ENCODE measurements at places on chromosomes 12 and 14.

GRCh38 chr14:96303981-96304380 is 48.0 kb downstream of the BDKRB1 start:
- DNase-seq: no peak

GRCh38 chr14:100323121-100323941 is at the start of gene SLC25A47:
TSS of gene SLC25A47 (plus strand) at chr14:100323339. CDS start at chr14:100323415, 76 bp downstream.
- DNase-seq: no peak

- DNase-seq: no peak
Observed at GRCh38 chr14:84482256-84483071, 1047.5 kb upstream of the FLRT2 start.

GRCh38 chr12:110023059-110023980 is 24.1 kb downstream of the ANKRD13A start:
- DNase-seq: no peak

DNA sequence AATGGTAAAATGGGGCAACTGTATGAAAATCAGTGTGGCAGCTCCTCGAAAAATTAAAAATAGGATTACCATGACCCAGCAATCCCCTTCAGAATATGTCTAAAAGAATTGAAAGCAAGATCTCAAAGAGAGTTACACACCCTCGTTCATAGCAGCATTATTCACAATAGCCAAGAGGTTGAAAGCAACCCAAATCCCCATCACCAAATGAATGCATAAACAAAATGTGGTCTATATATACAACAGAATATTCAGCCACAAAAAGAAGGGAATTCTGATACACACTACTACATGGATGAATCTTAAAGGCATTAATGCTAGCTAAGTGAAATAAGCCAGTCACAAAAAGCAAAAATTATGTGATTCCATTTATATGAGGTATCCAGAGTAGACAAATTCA is 27.2 kb downstream of the RAD52 start:
- DNase-seq: no peak

- no peak for DNase-seq
Observed at GRCh38 chr12:47095446-47096236, 15.9 kb upstream of the AMIGO2 start.

GRCh38 chr14:85934886-85935254 is 404.9 kb downstream of the FLRT2 start:
- no peak for DNase-seq

GRCh38 chr12:57516617-57517153 is 3.6 kb downstream of the DDIT3 start:
- DNase-seq: no peak

GRCh38 chr14:64464651-64465050 is 648 bp upstream of the AKAP5 start:
- DNase-seq: no peak

DNA sequence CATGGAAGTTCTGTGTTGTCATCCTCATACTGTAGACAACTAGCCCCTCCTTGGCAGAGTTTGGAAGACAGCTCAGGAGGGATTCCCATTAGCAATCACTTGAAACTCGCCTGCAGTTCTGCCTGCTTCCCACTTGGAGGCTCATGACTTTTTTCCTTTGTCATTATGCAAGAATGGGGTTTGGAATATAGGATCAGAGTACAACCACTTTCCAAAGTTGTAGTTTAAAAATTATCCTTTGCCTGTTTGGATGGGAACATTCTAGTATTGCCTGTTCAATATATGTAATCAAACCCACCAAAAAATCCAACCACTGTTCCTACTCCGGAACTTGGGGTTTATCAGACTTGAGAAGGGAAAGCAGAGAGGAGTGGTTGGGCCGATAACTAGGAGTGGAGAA is 2.1 kb upstream of the GPD1 start:
- no peak for DNase-seq

GRCh38 chr12:6266971-6267721 is 43.3 kb upstream of the PLEKHG6 start:
- no peak for DNase-seq

DNA sequence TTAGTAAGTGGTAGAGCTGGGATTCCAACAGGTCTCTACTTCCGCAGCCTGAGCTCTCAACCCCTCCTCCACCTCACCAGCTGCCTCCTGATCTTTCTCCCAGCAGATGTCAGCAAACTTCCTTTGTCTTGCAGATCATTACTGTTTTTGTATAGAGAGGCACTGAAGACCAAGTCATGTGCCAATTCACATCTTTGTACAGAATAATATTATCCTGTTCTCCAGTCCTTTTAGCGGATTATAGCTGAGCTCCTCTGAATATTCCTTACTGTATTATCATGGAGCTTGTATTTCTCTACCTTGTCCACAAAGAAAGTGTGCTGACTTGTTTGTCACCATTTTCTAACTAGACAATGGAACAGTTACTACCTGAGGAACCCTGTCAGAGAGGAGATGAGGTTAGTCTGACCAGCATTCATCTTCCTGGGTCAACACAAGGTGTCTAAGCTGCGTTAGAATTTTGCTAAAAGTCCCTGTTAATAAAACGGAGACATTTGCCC is 142.3 kb upstream of the ARHGAP5 start:
- no peak for DNase-seq

GRCh38 chr12:99627459-99627858 is 20.1 kb upstream of the GARIN6 start:
- DNase-seq: no peak

DNA sequence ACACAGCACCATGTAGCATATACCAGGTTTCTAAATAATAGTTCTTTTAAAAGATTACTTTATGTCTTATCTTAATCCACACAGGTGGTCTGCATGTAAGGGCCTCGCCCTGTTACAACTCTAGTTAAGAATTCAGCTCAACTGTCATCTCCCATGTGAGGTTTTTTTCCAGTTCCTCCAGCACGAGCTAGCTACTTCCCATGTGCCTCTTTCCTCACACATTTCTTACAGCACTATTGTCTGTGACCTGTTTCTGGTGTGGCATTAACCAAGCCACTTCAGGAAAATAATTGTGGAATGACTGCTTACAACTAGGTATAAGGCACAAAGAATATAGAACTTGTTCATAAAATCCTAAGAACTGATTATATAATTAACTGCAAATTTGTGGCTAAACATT is 65.5 kb downstream of the SH2B3 start:
- no peak for DNase-seq

DNA sequence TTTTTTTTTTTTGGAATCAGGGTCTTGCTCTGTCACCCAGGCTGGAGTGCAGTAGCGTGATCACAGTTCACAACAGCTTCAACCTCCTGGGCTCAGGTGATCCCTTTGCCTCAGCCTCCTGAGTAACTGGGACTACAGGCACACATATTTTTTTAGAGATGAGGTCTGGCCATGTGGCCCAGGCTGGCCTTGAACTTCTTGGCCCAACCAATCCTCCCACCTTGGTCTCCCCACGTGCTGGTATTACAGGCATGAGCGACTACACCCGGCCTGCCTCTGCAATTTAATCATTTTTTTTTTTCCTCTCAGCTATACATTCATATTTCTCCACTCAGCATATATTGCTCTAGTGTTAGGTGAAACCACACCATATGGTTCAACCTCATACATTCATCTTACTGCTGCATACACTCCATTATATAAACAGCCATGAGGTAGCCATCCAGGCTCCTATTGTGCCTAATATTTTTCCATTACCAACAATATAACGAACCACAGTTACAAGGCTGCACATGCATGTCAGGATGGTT is 7.1 kb downstream of the STX2 start:
- no peak for DNase-seq

DNA sequence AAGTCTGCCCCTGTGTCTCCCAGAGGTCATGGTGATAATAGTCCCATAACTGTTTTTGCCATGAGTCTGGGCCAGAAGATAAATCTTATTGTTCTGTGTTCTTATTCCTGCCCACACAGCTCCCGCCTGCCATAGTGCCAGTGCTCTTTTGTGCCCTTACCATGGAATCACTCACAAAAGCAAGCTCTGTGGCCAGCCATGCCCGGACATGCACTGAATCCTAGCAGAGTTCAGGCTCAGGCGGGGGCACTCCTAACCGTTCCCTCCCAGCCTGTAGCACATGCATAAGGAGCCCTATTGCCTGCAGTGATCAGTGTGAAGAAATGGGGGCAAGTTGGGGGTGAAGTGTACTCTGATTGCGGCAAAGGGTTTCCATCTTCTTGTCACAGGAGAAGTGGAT is 33.3 kb downstream of the DHRS2 start:
- DNase-seq: no peak

- no peak for DNase-seq
Observed at GRCh38 chr14:99401211-99401610, 79.4 kb downstream of the SETD3 start.

GRCh38 chr12:27549236-27549800 is 25.3 kb downstream of the PPFIBP1 start:
- DNase-seq: no peak

- no peak for DNase-seq
Observed at GRCh38 chr12:23579257-23579656, 370.2 kb downstream of the SOX5 start.

DNA sequence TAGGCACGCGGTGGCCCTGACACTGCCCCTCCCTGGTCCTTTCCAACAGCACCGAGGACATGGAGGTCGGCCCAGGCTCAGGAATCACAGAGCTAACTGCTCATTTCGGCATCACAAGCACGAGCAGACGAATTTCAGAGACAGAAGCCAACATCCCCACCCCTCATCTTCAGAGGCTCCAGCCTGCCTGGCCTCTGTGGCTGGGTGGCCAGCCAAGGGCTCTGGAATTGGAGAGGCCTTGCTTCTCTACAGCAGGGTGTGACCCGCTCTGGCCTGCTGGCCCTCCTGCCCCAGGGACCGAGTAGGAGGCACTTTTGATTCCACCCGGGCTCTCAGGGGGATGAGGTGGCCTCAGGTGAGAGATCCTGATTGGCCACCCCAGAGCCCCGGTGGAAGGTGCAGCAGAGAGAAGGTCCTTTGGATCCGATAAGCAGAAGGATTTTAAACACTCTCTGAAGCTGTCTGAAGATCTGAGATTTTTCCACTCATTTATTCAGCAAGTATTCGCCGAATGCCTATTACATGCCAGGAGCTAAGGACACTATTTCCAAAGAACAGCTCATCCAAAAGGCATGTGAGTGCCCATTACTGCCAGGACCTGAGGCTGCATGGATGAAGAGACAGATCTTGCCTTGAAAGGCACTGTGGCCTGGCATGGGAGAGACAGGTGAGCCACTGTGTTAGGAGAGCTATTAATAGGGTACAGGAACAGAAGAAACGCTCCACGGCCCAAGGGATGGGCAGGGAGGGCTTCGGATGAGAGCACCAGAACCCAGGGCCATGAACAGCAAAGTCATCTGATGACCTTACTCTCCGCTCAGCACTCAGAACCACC is 10.2 kb downstream of the BAG5 start:
- DNase-seq: no peak

DNA sequence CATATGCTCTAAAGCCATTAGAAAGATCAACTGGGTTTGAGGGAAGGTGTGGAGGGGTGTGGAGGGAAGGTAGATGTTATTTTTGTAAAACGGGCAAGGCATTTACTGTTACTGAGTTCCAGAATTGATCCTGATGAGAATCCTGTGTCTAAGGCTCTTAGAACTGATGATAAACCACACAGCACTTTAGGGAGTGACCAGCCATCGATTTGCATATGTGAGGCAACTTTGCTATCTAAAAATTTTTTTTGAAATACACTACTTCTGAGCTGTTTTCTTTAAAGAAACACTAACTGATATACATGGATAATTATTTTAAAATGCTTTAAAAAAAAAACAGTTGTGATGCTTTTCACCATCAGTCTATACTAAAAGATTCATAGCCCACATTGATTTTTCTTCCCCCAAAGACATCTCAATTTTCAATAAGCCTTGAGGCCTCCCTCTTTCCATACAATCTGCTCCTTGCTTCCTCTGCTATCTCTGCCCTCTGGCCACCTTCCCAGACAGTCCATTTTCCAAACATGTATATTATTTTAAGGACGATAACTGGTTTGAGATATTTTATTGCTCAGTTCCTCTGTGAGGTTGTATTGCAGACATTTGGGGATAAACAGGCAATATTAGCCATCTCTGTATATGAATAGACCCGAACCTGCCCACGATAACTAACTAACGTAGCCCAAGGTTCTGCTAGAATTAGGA is 265.9 kb downstream of the EFCAB11 start:
- DNase-seq: no peak

- no peak for DNase-seq
Observed at GRCh38 chr12:11922361-11922760, 148.4 kb upstream of the BCL2L14 start.

DNA sequence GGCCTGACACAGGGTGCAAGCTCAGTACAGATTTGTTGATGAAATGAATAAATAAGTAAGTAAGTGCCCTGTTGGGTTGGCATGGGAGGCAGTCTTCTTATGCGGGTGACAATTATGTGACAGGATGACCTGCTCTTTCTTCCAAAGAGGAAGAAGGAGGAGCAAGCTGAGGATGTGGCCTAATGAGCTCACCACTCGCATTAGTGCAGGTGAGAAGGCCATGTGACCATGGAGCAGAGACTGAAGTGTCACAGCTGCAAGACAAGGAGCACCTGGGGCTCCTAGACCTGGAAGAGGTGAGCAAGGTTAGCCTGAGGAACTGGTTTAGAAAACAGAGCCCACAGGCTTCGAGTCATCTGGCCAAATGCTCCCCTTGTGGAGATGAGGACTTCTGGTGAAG is 34.9 kb downstream of the LRTM2 start:
- no peak for DNase-seq

DNA sequence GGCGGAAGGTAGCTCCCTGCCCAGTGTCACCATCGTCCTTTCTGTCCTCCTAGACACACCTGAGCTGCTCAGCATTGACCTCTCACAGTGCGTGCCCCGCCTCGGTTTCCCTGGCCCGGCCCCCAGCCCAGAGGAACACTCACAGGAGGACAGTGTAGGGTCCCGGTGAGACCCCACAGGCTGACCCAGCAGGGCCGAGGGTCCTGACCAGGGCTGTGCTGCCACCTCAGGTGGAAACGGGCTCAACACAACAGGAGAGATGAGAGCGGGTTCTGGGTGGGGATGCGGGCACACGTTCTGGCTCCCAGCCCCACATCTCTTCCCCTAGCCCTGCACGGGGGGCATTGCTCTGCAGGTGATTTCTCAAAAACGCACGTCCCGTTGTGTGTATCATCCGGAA is 98.1 kb downstream of the PIWIL1 start:
- DNase-seq: no peak

DNA sequence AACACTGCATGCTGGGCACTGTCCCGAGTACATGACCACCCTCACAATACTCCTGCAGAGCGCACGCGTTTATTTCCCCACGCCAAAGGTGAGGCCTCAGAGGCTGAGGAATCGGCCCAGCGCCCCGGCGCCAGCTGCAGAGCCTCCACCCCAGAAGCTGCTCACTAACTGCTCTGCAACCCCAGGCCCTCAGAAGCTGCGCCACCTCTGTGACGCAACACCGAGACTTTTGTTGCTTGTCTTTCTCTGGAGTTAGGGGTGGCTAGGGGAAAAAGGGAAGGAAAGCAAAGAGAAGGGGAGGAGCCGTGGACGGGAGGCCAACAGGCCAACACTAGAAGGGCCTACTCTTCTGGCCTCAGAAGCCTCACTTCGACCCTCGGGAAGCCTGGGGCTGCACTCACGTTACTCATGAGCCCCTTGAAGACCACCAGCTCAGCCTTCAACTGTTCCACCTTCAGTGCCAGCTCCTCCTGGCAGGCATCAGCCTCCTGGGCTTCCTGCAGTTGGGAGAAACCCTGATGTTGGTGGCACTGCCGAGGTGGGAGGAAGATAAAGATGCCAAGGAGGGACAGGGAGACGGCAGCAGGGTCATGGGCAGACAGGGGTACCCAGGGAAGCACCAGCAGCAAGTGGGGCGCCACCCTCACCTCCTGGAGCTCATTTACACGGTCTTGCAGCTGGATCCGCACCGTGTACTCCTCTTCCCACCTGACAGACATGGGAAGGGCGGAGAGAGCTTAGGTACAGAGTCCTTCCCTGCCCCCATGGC is 5.4 kb downstream of the IFFO1 start:
- no peak for DNase-seq

Data from stimulated activated CD4-positive, alpha-beta T cell treated with anti-CD3 and anti-CD28 coated beads, Interleukin-15, amount 100 ng/mL, for 1 hour (primary cell).